ENCODE measurements at places on chromosomes 5 and 9.

GRCh38 chr9:18692268-18692667 lies 218.3 kb downstream of the ADAMTSL1 start:
- no peak for DNase-seq

DNA sequence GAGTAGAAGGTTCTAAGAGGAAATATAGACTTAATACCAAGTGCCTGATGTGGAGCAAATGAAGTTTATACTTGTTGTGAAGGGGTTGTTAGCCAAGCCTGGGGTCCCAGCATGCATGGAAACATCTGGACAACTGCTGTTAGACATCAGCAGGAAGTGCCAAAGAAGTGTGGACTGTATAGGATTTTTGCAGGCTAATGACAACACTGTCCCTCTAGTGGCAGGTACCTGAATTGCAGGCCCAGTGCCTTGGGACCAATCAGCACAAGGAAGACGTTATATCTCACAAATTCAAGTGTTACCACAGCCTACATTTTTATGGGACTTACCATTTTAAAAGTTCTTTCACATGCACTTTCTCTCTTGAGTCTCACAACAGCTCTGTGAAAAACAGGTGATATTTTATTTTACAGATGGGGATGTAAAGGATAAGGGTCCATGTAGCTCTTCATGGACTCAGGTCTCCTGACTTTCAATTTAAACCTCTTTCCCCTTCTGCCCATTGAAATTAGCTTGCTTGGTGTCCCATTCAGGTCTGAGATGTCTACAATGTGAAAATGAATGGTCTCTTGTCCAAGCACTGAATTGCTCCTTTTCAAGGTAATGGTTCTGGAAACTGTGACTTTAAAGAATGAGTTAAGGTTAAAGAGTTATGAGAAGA lies 89.0 kb upstream of the MAP1B start:
- DNase-seq: peak; percentile 18

DNA sequence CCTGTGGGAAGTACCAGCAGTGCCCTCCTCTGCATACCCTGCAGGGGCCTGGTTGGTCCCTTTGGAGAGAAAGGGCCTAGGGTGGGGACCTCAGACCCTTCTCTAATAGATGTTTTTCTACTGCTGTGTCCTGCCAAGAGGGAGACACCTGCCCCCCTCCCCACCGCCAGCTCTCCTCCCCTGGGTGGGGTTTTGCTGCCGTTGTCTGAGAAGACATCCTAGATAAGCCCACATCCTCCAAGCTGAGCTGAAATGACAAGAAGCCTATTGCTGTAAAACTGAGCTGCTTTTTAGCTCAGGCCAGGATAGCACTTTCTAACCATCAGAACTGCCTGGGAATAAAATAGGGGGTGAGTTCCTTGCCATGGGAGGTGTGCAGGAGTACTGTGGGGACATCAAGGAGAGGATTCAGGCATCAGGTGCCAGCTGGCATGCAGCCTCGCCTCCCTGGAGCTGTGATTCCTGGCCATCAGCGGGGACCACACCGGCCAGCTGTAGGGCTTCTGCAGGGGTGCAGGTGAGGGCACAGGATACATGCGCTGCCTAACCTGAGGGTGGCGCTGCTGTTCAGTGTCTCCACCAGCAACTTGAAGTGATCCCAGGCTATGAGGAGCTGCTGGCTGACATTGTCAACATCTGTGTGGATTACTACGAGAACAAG lies 37.9 kb downstream of the CYFIP2 start:
- DNase-seq: peak; percentile 45

GRCh38 chr5:111953351-111954127 lies 196.5 kb upstream of the NREP start:
- DNase-seq: no peak

DNA sequence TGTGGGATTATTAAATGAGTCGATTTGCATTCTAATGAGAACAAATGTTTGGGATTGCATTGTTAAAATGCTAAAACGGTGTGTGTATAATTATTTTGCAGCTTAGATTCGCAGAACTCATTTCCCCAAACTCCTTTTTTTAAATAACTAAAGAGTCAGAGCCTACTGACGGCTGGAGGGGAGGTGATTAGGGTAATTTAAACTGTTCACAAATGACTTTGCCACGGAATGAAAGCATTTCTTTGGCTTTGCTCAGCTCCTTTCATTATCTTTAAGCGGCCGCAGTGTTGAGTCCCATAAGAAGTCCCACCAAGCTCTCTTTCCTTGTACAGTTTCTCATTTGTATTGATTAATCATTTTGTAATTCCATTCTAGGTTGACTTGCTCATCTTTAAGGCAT lies 1632.8 kb downstream of the MAT2B start:
- no peak for DNase-seq

- no peak for DNase-seq
Measured at GRCh38 chr5:151730381-151730780, 28.1 kb downstream of the ATOX1 start.

- DNase-seq: no peak
Measured at GRCh38 chr9:131277287-131277909, 1.1 kb upstream of the FAM78A start.

DNA sequence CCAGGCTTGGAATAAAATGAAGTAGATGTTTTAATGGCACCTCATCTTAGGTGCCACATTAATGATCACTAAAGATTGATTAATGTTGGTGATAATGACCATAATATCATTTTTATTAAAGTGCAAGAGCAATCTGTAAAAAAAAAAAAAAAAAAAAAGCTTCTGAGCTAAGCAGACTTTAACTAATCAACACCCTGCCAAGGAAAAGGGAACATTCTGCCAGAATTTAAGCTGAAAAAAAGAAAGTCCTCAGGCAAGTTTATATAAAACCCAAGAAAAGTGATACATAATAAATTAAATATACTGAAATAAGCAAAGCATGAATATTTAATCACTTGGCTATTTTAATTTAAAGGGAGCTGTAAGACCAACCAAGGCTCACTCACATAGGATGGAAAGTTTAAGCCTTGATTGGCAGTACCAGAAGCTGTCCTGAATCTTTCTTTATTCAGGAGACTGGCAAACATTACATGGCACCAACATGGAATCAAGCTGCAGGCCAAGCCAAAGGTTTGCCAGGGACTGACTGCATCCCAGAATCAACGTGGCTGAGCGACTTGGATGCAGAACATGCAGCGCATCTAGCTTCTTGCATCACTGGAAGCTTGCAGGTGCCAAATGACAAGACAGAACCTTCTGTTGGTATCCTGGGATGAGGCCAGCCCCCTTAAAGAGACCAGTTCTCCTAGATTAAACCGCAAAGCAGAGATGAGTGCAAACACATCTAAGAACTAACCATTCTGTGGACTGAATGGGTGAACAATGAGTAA lies 413.6 kb downstream of the ENC1 start:
- DNase-seq: no peak

DNA sequence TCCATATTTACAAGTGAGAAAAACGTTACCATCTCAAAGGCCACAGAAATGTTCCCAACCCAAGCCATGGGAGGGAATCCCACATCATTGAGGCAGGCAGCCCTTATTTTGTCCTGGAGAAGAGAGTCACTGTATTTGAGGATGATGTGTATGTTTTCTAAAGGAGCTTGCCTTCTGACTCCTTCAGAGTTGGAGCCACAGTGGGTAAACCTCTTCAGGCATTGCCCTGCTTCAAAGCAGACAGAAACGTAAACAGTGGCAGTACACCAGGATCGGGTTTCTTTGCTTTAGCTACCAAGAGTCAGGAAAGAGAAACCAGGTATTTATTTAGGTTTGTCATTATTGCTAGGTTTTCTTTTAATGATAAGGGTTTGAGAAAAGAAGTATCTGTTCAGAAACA lies 45.7 kb downstream of the MUSK start:
- no peak for DNase-seq

GRCh38 chr5:139392678-139393496 lies 2.0 kb downstream of the PROB1 start:
- DNase-seq: peak; percentile 60

DNA sequence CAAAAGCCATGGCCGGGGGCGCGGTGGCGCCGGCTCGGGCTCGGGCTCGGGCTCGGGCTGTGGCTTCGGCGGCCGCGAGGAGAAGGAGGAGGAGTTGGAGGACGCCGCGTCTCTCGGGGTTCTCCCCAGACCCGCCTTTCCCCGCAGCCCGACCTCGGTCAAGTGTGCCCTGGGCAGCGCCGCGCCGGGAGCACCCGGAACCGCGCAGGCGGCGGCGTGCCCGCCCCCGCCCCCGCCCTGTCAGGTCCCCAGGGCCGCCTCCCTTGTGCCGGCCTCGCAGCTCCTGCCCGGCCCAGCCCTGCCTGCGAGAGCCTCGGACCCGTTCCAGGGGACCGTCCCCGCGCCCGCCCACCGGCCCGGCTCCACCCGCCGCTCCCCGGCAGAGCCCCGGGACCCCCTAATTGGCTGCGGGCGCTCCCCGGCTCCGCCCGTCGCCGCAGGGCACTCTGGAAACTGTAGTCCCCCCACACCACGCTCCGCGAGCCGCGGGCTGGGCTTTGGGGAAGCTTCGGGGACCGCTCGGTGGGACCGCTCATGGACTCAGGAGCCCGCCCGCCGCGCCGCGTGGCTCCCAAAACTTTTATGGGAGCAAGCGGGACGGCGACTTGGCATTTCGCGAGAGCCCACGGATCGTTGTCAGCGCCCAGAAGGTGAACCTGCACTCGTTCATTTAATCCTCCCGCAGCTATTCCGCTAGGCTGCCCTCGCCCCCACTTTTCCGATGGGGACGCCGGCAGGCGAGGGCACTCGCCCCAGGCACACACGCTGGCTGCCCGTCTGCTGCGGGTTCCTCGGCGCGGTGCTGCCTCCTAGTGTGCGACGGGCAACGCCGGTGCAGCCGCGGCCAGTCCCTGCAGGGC lies at the start of gene STK10:
STK10 (minus strand) TSS at position 192 of the 860 bp plus-strand sequence; CDS start at position 10, 182 bp downstream.
- DNase-seq: peak; percentile 86

DNA sequence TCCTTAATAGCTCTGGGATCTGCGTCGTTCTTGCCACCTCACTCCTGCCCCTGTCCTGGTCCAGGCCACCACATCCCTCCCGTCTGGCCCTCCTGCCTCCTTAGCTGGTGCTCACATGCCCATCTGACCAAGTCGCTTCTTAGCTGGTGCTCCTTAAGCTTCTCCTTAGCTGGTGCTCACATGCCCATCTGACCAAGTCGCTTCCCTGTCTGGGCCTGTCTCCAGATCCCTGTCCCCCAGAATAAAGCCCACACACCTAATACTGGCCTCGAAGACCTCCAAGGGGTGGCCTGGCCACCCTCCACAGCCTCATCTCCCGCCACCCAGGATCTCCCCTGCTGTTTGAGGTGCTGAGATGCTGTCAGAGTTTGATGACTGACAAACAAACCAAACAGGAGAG lies 31.4 kb upstream of the TTLL11 start:
- DNase-seq: no peak

- DNase-seq: no peak
Measured at GRCh38 chr5:124052201-124052600, 540.2 kb downstream of the CSNK1G3 start.

DNA sequence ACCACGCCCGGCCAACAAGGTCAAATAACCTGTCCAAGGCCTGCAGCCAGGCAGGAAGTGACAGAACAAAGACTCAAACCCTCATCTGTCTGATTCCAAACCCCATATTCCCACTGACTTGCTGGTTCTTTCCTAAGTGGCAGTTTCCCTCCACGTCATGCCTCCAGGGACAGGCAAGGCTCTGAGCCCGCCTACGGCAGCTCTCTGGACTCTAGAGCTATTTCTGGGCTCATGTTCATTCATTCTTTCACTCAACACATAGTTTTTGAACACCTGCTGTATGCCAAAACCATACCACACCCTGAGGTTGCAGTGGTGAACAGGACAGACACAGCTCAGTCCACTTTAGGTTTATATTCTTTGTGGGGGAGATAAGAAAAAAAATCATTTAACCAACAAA lies 5.2 kb upstream of the FBP1 start:
- no peak for DNase-seq

DNA sequence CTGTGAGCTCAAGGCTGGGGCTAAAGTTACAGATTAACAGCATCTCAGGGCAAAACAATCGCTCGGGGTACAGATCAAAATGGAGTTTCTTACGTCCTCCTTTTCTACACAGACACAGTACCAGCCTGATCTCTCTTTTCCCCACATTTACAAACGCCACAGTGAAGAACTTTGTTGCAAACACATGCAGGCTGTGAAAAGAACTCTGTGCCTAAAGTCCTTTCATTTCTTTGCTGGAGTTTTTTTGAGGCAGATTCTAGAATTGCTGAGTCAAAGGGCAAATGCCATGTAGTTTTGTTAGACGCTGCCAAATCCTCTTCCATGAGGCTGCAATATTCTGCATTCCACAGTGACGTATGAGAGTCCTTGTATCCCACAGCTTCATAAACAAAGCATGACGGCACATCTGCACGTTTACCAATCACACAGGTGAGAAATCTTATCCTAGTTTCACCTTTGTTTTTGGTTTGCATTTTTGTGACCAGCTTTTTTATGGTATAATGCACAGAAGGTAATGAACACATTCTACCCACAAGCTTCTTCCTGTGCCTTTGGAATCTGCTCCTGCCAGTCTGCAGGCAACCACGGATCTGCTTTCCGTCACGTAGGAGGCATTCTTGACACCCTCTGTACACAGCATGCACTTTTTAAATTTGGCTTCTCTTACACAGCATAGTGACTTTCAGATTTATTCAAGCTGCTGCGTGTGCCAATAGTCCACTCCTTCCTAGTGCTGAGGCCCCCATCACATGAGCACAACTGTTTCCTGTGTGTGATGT lies 44.6 kb upstream of the LPCAT1 start:
- DNase-seq: no peak

DNA sequence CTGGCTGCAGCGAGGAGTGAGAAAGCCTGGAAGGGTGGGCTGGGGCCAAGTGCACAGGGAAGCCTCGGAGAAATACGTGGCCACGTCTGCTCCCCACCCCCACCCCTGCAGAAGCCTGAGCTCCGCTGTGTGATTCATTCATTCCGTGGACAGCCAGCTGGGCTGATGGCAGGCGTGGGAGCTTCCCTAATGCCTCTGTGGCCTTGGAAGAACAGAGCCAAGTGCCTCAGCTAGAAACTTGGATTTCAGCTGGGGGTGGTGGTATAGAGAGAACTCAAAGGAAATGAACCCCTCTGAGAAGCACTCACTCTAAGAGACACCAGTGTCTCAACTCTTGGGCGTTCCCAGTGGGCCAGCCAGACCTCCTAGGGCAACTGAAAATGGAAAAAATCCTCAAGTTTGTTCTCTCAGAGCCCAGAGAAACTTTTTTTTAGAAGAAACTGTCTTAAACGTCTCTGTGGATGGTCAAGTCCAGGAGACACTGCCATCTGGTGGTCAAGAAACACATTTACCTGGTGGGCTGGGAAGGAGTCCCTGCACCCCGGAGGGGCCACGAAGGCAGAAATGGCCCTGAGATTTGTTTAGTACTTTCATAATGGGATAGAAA lies 18.0 kb downstream of the ATOX1 start:
- peak; percentile 18 for DNase-seq

- DNase-seq: no peak
Measured at GRCh38 chr9:72353455-72354116, 11.4 kb downstream of the ZFAND5 start.
